ENCODE measurements at places on chromosomes 3 and 15.

GRCh38 chr3:98892263-98892662 lies 9.2 kb downstream of the DCBLD2 start:
- DNase-seq, result no peak

- DNase-seq, result no peak
Observed at GRCh38 chr15:52068004-52068615, 44.5 kb downstream of the BCL2L10 start.

- DNase-seq, result no peak
Observed at GRCh38 chr15:31776039-31776438, 254.3 kb upstream of the CHRNA7 start.

DNA sequence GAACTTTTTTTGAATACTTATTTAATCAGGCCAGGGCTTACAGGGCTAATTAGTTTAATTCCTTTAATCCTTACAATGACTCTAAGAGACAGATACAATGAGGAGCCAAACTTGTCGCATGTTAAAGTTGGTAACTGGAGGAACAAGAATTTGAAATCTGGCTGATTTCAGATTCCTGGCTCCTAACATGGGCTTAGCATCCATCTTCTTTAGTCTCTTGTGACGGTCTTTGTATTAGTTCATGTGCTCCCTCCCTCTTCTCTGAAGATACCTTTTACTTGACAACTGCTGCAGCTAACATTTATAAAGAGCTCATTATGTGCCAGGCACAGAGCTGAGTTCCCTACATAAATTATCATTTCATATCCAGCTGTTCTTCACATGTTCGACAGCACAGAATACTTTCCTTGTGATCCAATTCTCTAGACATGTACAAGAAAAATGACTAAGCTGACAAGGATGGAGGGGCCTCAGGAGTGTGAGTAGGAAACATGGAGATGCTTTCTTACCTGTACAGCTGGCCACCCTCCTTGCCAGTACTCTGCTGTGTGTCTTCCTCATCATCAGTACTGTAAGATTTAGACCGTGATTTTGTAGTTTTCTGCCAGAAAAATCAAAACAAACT lies 206.8 kb upstream of the STRIT1 start:
- DNase-seq, result no peak

DNA sequence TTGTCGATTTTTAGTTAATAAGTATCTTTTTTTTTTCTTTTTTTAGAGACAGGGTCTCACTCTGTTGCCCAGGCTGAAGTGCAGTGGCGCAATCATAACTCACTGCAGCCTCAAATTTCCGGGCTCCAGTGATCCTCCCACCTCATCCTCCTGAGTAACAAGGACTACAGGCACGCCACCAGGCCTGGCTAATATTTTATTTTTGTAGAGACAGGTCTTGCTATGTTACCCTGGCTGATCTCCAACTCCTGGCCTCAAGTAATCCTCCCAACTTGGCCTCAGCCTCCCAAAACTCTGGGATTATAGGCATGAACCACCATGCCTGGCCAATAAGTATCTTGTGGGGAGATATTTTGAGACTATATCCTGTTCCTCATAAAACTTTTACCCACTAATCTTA lies 29.4 kb upstream of the ARID3B start:
- DNase-seq, result no peak
